ENCODE measurements at places on chromosomes 5 and 9. TPM values are rescaled to one million over a fixed set of nuclear protein-coding genes. Genes with fewer than 3 reads are reported as not detected.

- peak overlapping the region; percentile 92 for H3K4me3 ChIP-seq
- peaks cover 2% of the 10 kb centered on the region for H3K4me1 ChIP-seq
- no peak for DNase-seq
- H3K36me3 ChIP-seq: no peaks in the 10 kb centered on the region
- peak overlapping the region; percentile 59 for H3K27ac ChIP-seq
These were observed 303 bp downstream of the LIFR start for GRCh38 chr5:38556088-38556598.

GRCh38 chr5:101326766-101327165 is 423.7 kb upstream of the ST8SIA4 start:
- no peak for DNase-seq
- no peak overlapping the region for H3K4me3 ChIP-seq
- H3K27me3 ChIP-seq: no peaks in the 10 kb centered on the region
- no peaks in the 10 kb centered on the region for H3K4me1 ChIP-seq

GRCh38 chr5:116504593-116505166 is 69.9 kb downstream of the SEMA6A start:
- no peak overlapping the region for H3K4me3 ChIP-seq
- H3K36me3 ChIP-seq: no peaks in the 10 kb centered on the region
- H3K27me3 ChIP-seq: peaks cover 5% of the 10 kb centered on the region
- no peak for DNase-seq
- no peak overlapping the region for H3K27ac ChIP-seq
- no peaks in the 10 kb centered on the region for H3K4me1 ChIP-seq

GRCh38 chr5:4295663-4296339 is 700.2 kb downstream of the IRX1 start:
- no peaks in the 10 kb centered on the region for H3K27me3 ChIP-seq
- no peaks in the 10 kb centered on the region for H3K36me3 ChIP-seq
- no peak for DNase-seq
- no peak overlapping the region for H3K4me3 ChIP-seq
- H3K27ac ChIP-seq: no peak overlapping the region

DNA sequence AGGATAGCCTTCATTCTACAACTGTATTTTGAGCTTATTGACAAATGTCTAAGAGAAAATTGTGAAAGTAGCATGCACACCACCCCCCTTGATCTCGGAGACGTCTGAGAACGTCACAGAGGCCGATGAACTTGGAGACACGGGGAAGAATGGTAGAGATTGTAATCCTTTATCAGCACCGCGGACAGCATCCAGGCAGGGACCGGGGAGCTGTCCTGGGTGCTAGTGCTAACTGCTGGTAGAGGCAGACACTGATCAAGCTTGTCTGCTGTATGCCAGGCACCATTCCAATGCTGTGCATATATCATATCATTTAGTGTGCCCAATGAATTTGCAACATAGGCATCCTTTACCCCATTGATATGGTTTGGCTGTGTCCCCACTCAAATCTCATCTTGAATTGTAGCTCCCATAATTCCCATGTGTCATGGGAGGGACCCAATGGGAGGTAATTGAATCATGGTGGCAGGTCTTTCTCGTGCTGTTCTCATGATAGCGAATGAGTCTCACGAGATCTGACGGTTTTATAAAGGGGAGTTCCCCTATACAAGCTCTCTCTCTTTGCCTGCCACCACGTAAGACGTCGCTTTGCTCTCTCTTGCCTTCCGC is 98.8 kb downstream of the LHX2 start:
- H3K27me3 ChIP-seq: peaks cover 32% of the 10 kb centered on the region
- no peak overlapping the region for H3K4me3 ChIP-seq
- H3K36me3 ChIP-seq: no peaks in the 10 kb centered on the region
- peak; percentile 59 for DNase-seq
- no peak overlapping the region for H3K27ac ChIP-seq

DNA sequence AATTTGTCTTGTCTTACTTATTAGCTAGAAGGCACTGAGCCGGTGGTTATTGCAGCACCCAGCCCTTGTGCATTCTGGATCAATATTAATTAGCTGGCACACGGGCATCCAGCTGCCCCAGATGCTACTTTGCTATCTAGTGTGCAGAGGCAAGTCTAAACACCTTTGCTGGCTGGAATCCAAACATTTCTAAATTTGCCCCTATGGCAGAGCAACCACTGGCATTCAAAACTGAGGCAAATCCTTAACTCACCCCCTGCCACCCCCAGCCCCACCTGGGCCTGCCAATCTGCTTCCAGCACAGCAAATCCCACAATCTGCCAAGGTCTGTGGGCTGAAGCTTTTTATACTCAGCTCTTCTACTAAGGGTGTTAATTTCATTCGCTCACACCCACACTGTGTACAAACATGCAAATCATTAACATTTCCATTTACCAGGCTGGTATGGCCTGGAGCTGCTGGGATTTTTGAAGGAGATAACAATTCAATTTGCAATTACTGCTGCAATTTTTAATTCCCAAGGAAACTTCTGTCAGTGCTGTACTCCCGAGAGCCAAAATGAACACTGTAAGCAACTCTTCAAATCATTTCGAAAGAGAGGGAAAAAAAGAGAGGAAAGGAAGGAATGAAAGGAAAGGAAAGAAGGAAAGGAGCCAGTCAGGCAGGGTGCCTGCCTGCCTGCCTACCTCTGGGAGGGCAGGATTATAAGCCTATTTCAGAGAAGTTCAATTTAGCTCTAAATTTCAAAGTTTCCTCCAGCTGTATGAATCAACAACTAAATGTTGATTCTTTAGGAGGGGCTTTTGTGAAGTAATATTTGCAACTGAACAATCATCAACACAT is 35.5 kb downstream of the RAPGEF1 start:
- no peak overlapping the region for H3K27ac ChIP-seq
- no peaks in the 10 kb centered on the region for H3K27me3 ChIP-seq
- H3K4me3 ChIP-seq: no peak overlapping the region

GRCh38 chr9:136135326-136136126 is 16.9 kb upstream of the TMEM250 start:
- no peak overlapping the region for H3K27ac ChIP-seq
- no peaks in the 10 kb centered on the region for H3K36me3 ChIP-seq

- H3K4me3 ChIP-seq: no peak overlapping the region
- H3K36me3 ChIP-seq: no peaks in the 10 kb centered on the region
- no peak overlapping the region for H3K27ac ChIP-seq
- no peaks in the 10 kb centered on the region for H3K27me3 ChIP-seq
- H3K4me1 ChIP-seq: no peaks in the 10 kb centered on the region
These were observed 96.5 kb downstream of the JAKMIP2 start for GRCh38 chr5:147685993-147686392.

DNA sequence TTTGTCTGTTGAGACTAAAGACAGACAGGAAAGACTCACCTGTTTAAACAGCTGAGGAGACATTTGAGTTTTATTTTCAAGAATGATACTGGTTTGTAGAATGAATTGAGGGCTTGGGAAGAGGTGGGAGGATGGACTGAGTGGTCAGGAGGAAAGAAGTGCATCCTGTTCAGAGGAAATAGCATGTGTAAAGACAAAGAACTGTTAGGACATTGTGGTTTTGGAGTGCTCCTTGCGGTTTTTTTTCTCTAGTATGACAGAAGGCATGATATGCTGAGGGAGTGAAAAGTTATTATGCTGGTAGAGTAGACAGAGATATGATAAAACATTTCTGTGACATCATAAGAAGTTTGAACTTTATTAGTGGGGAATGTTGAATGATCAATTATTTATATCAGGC is 270.7 kb upstream of the ELAVL2 start:
- no peaks in the 10 kb centered on the region for H3K27me3 ChIP-seq
- DNase-seq: no peak
- H3K4me3 ChIP-seq: no peak overlapping the region
- no peaks in the 10 kb centered on the region for H3K36me3 ChIP-seq
- no peak overlapping the region for H3K27ac ChIP-seq

DNA sequence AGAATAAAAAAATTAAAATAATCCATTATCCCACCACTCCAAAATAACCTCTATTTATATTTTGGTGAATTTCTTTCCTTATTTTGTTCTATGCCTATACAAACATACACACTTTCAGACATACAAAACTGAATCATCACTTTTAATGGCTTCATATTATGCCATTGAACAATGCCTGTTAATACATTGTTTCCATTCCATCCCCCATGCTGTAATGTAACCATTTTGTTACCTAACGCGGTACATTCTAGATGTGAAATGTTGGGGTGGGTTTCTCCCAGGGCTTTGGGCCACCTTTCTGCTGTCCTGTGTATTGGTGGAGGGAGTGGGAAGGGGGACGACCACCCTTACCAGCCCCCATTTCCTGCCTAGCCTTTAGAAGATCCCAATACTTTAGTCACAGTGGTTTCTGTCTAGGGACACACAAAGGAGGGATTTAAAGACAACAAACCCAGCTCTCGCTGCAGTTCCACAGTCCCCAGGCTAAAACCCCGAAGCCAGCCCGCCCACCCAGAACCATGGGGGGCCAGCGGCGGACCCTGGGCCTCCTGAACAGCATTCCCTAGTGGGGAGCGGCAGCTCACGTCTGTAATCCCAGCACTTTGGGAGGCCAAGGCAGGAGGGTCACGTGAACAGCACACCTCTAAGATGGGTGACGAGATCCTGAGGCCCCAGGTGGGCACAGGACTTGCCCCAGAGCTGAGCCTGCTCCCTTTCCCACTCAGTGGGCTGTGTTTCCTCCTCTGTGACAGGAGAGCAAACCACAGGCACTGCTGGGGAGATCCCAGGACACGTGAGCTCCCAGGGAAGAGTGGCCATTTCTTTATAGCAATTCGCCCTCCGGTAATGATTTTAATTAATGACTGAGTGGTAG is 56.9 kb upstream of the STXBP1 start:
- no peak overlapping the region for H3K4me3 ChIP-seq
- peaks cover 39% of the 10 kb centered on the region for H3K36me3 ChIP-seq
- no peak for DNase-seq
- H3K27me3 ChIP-seq: no peaks in the 10 kb centered on the region
- H3K4me1 ChIP-seq: peaks cover 65% of the 10 kb centered on the region

DNA sequence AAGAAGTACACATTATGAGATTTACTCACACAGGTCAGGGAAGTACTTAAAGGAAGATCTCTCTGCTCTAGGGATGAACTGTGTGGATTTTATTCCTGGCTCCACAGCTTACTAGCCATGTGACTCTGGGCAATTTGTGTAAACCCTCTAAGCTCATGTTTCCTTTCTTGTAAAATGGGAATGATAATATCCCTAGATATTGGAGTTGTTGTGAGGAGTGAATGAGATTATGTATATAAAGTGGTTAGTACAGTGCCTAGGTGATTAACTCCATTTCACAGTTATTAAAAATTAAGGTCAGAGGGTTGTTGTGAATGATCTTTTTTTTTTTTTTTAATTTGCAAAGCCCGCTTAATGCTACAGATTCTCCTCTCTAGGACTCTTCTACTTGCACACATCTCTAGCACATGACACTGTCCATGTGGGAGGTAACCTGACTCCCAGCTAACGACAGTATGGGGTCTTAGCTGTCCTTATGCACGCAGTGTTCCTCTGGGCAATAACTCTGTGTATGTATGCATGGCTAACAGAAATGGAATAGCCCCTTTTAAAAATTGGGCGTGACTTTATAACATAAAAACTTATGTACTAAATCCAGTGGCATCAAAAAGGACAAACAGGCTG is 23.9 kb upstream of the MYOT start:
- H3K27me3 ChIP-seq: no peaks in the 10 kb centered on the region
- DNase-seq: no peak
- H3K4me1 ChIP-seq: no peaks in the 10 kb centered on the region
- no peak overlapping the region for H3K4me3 ChIP-seq
- no peak overlapping the region for H3K27ac ChIP-seq

- no peaks in the 10 kb centered on the region for H3K36me3 ChIP-seq
- H3K4me1 ChIP-seq: no peaks in the 10 kb centered on the region
- no peak overlapping the region for H3K27ac ChIP-seq
- no peak for DNase-seq
These were observed 510.1 kb upstream of the ADAMTS16 start for GRCh38 chr5:4630031-4630430.

GRCh38 chr5:126987271-126987899 is 43.0 kb downstream of the MARCHF3 start:
- no peak overlapping the region for H3K27ac ChIP-seq
- peaks cover 2% of the 10 kb centered on the region for H3K4me1 ChIP-seq
- H3K27me3 ChIP-seq: no peaks in the 10 kb centered on the region
- H3K36me3 ChIP-seq: no peaks in the 10 kb centered on the region

DNA sequence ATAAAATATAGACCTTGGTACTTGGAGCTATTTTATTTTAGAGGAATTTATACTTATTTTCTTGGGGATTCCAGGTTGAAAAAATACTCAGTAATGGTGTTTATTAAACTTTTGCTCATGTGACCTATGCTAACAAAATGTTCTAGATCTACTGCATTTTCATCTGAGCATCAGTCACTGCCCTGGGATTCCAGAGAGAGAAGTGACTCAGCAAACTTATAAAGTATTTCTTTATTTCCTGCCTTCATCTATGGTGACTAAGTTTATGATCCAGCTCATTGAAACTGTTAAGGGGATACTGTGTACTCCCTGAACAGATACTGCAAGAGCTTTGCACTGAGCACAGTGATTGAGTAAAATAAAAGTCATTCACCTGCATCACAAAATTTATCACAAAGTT is 298.5 kb upstream of the CDH18 start:
- H3K27ac ChIP-seq: no peak overlapping the region
- H3K36me3 ChIP-seq: no peaks in the 10 kb centered on the region
- H3K4me3 ChIP-seq: no peak overlapping the region
- no peaks in the 10 kb centered on the region for H3K27me3 ChIP-seq

DNA sequence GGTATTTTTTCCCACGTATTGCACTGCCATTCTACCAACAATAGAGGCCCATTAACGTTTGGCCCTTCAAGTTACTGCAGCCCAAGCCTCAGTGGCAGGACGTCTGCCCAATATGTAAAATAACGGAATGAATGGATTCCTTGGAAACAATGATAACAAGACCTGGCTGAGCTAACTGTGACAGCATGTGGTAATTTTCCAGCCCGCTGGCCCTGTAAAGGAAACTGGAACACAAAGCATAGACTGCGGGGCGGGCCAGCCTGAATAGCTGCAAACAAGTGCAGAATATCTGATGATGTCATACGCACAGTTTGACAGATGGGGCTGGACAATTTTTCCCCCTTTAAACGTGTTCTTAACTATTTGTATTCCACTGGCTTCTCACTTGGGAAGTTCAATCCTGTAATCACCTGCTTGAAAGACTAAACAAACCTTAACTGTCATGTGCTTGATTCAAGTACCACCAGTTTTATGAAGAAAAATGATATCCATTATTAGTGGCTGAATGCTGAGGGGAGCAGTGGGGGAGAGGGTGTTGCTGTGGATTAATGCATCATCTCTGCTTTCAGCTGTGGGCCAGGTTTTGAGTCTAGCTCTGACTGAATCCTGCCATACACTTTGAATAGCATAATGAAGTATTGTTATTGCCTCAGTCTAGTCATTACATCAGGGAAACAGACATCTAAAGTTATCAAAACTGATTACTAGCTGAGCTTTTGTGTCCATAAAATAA is 323.9 kb downstream of the TMEM161B start:
- no peak overlapping the region for H3K27ac ChIP-seq
- no peaks in the 10 kb centered on the region for H3K36me3 ChIP-seq
- DNase-seq: no peak
- H3K27me3 ChIP-seq: no peaks in the 10 kb centered on the region

- H3K4me3 ChIP-seq: no peak overlapping the region
- H3K27ac ChIP-seq: no peak overlapping the region
- peaks cover 21% of the 10 kb centered on the region for H3K36me3 ChIP-seq
These were observed 48.3 kb upstream of the UBAC1 start for GRCh38 chr9:136009516-136009915.

The TMEM232 gene
- total RNA-seq: 0.56 TPM

The RXFP3 gene
- not detected for total RNA-seq

The IL5 gene
- not detected for total RNA-seq

The AGPAT2 gene
- total RNA-seq: 16.1 TPM

The F12 gene
- total RNA-seq: 0.56 TPM

All from IMR-90 (cell line).